HFFc6 (cell line): ENCODE measurements at places on chromosomes 3 and 15. TPM values are rescaled to one million over a fixed set of nuclear protein-coding genes. Genes with fewer than 3 reads are reported as not detected.

PIGX gene
- total RNA-seq = 19.2 to 27.9 TPM (median 24.1 TPM) in 3 replicates

LOXL1 gene
- 235 to 265 TPM (median 257 TPM) in 3 replicates for total RNA-seq

POU1F1 gene
- total RNA-seq = not detected in 2 replicates

TMCO5A gene
- total RNA-seq = not detected in 3 replicates

PAK6 gene
- total RNA-seq = not detected in 3 replicates

RPP14 gene
- total RNA-seq = 15.3 to 18.4 TPM (median 16.3 TPM) in 3 replicates

GRCh38 chr3:128803307-128803706, 76.1 kb upstream of the ACAD9 start:
- H3K27me3 ChIP-seq = no peaks in the 10 kb centered on the region; the same call in 1 of the 2 replicates
- 0 out of 2 replicates have a peak overlapping the region, but pooled peaks have one; percentile 15 for H3K4me3 ChIP-seq
- peaks cover 54% of the 10 kb centered on the region for H3K4me1 ChIP-seq

DNA sequence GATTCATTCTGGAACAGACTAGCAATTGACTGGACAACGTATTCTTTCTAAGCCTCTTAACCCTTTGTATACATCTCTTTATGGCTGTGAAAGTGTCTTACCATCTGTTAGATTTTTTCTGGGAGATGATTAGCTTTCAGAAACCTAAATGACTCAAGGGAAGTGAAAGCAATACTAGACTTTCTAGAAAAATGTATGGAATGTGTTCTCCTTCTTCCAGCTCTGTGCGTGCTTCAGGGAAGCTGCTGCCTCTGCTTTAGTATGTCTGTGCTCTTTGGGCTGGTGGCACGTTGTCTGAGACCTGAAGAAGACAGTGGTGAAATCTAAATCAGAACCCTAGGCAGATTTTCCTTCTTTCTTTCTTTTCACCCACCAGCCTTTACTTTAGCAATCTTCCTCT, 89.5 kb downstream of the ITPR1 start:
- peaks cover 6% of the 10 kb centered on the region for H3K27me3 ChIP-seq
- no peaks in the 10 kb centered on the region for H3K36me3 ChIP-seq
- DNase-seq = no peak
- peak overlapping the region; percentile 69 for H3K4me3 ChIP-seq
- peak overlapping the region; percentile 62 for H3K27ac ChIP-seq

DNA sequence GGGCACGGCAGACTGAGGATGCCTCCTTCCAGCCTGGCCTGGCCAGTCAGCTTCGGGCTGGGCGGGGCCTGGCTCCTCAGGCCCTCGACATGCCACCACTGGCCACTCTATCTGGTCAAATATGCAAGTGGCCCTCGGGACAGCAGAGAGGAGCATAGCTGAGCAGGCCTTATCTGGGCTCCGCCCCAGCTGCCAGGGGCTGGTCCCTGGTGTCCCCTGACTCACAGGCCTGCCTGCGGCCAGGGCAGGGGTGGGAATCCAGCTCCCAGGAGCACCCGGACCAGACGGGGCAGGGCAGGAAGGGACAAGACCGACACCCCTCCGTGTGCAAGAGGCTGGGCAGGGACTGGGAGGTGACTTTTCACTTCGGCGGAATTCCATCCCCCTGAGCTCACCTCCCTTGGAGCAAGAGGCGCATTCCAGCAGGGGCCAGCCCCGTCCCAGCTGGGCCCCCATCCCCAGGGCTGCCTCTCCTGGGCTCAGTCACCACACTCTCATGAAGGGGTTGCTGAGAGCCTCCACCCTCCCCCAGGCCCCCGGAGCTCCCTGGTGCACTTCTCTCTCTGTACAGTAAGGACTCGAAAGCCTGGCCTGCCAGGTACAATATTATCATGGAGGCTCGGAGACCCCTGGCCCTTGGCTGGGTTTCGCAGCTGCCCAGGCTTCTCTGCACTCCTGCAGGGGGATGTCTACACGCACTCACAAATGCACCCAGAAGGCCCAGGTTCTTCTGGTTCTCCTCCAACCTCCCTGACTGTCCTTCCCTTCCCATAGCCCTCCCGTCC, 29.5 kb downstream of the WNT7A start:
- no peaks in the 10 kb centered on the region for H3K36me3 ChIP-seq
- H3K4me3 ChIP-seq = no peak overlapping the region
- H3K4me1 ChIP-seq = no peaks in the 10 kb centered on the region
- peaks cover 7% of the 10 kb centered on the region for H3K27me3 ChIP-seq

DNA sequence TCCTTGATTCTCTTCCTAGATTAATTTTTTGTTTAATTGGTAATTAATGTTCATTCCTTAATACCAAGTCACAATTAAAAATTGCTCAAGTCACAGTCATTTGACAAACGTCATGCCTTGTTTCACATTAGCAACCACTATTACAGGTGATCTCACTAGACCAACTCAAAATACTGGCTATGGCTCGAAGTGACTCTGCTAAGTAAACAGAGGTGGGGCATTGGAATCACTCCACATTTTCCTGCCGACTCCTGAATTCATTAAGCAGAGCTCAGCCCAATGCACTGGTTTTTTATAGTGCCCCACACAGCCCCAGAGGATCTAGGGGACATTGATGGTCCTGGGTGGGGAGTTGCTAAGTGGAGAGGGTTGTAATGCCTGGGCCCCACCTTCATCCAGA, 201.2 kb upstream of the NSMCE3 start:
- no peaks in the 10 kb centered on the region for H3K4me1 ChIP-seq
- peaks cover 11% of the 10 kb centered on the region for H3K27me3 ChIP-seq
- no peak overlapping the region for H3K4me3 ChIP-seq
- no peak overlapping the region for H3K27ac ChIP-seq
- no peaks in the 10 kb centered on the region for H3K36me3 ChIP-seq

- H3K27me3 ChIP-seq = peaks cover 8% of the 10 kb centered on the region
- DNase-seq = peak; percentile 60
Measured at GRCh38 chr15:51162865-51163762, 68.4 kb upstream of the TNFAIP8L3 start.

GRCh38 chr3:177050501-177051237, 146.6 kb downstream of the TBL1XR1 start:
- peaks cover 2% of the 10 kb centered on the region; the same call in 1 of the 2 replicates for H3K27me3 ChIP-seq
- no peaks in the 10 kb centered on the region; the same call in none of the 2 replicates for H3K4me1 ChIP-seq
- DNase-seq = peak; percentile 42
- no peak overlapping the region for H3K27ac ChIP-seq

GRCh38 chr3:124372775-124373174, 357.5 kb upstream of the UMPS start:
- H3K36me3 ChIP-seq = no peaks in the 10 kb centered on the region
- no peak overlapping the region for H3K27ac ChIP-seq
- no peak for DNase-seq
- no peak overlapping the region for H3K4me3 ChIP-seq
- peaks cover 13% of the 10 kb centered on the region for H3K27me3 ChIP-seq

DNA sequence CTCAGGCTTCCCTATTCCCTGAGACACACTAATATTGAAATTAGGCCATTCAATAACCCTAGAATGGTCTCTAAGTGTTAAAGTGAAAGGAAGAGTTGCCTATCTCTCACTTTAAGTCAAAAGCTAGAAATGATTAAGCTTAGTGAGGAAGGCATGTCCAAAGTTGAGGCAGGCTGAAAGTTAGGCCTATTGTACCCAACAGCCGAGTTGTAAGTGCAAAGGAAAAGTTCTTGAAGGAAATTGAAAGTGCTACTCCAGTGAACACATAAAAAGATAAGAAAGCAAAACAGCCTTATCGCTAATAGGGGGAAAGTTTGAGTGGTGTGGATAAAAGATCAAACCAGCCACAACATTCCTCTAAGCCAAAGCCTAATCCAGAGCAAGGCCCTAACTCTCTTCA, 117.9 kb upstream of the SPATA12 start:
- no peak overlapping the region for H3K27ac ChIP-seq
- H3K4me3 ChIP-seq = no peak overlapping the region
- H3K27me3 ChIP-seq = peaks cover 16% of the 10 kb centered on the region

DNA sequence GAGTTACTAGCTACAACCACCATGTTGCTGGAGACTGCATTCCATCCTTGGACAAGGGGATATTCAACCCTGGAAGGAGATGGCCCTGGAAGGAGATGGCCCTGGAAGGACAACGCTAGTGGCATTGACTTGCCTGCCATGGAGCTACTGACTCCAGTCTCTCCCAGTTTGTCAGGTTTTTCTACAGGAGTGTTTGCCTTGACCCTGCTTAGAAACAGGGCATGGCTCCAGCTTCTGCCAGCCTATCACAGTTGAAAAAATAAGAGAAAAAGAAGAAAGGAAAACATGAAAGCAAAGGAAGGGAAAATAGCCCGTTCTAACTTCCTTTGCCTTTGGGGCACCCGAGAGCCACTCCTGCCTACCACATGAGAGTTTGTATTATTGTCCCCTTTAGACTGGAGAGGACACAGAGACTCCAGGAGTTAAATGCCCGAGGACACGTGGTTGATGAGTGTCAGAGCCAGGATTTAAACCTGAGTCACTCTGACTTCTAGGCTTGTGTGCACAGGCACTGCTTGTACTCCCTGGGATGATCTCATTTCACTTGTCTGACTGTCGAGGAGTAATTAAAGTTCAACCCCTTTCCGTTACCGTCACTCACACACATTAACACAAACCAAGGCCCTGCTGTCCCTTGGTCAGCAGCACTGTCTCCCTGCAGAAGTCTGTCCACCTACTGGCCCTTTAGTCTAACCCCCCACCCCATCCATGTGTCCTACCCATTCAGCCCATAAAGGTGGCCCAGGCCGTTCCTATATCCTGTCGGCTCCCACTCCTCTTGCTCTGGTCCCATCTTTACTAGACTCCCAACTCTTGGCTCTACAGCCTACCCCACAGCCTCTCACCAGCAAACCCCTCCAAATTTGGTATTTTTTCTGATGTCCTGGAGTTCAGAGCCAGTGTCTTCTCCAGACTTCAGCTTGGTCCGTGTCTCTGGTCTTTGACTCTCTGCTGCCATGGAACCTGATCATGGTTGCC, 46.1 kb downstream of the C2CD4A start:
- H3K27ac ChIP-seq = peak overlapping the region; percentile 83
- H3K4me3 ChIP-seq = no peak overlapping the region; the same call in 1 of the 2 replicates
- DNase-seq = peak; percentile 89
- peaks cover 40% of the 10 kb centered on the region for H3K4me1 ChIP-seq

DNA sequence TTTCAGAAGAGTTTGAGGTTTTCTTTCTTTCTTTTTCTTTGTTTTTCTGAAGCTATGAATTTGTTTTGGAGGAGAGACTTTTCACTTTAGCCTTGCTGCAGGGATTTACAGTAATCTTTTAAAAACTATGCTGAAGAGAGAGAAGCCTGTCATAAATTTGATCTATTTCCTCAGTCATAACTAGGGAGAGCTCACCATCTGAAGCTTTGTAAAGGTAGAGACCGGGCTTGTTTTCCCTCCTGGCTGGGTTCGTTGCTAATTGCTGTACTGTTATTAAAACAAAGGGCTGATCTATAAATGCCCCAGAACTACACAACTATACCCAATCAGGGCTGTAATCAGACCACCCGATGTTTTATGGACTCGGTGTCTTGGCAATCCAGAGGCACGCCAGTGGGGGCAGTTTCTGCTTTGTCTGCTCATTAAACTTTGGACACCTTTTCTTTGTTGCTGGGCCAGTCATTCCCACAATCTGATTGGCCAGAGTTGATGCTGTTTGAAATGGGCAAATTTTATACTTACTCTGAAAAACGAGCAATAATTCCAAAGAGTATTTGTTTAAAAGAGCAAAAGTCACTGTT, 164.3 kb downstream of the CACNA1D start:
- no peaks in the 10 kb centered on the region for H3K36me3 ChIP-seq
- peaks cover 4% of the 10 kb centered on the region; the same call in 1 of the 2 replicates for H3K27me3 ChIP-seq
- no peak for DNase-seq
- H3K4me1 ChIP-seq = no peaks in the 10 kb centered on the region
- no peak overlapping the region for H3K4me3 ChIP-seq

DNA sequence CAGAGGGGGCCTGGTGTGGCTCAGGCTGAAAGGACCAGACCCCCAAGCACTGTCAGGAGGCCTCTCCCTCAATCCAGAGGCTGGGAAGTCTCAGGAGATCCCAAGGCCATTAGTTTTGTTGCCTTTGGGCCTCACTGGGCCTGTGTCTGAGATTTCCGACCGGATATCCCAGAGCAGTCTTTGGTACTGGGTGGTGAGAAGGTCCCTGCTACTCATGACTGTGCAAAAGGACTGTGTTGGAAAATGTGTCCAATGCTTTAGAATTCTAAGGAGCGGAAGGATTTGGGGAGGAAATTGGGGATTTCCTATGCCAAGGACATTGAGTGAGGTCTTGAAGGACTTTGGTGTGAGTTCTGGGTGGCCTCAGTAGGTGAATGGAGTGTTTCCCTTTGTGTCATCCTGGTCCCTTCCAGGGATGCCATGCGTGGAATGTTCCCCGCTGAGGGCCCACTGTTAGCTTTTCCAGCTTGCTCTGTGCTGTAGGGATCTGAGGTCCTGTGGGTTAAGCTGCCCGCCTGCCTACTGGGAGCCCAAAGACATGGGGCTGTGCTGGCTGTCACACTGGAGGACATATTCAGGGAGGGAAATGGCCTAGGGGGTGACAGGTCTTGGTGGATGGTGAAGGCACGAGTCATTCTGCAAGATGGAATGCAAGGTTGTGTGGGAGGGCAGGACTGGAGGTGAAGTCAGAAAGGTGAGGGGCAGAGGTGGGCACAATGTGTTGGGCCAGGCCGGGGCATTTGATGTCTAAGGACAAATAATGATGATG, 16.4 kb downstream of the SMAD6 start:
- peaks cover 6% of the 10 kb centered on the region; the same call in 1 of the 2 replicates for H3K27me3 ChIP-seq
- no peak for DNase-seq
- H3K4me1 ChIP-seq = peaks cover 75% of the 10 kb centered on the region
- H3K4me3 ChIP-seq = no peak overlapping the region
- no peak overlapping the region for H3K27ac ChIP-seq

DNA sequence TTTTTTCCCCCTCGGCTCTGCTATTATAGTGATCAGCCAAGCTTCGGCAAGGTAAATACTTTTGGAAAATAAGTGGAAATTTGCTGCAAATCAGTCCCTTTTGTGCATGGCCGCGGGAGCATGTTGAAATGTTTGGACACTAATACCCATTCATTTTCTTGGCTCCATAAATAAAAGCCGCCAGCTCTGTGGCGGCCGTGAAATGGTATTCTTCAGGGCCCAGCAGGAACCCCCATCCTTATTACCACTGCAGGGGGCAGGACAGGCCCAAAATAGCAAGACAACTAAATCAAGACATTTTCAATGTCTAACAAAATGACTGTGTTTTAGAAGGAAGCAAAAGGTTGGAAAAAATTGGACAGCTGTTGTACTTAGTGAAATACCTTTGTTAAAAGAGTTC, 362.3 kb downstream of the NR2F2 start:
- DNase-seq = no peak
- no peaks in the 10 kb centered on the region for H3K36me3 ChIP-seq
- no peak overlapping the region for H3K27ac ChIP-seq
- H3K27me3 ChIP-seq = no peaks in the 10 kb centered on the region
- no peaks in the 10 kb centered on the region for H3K4me1 ChIP-seq
- no peak overlapping the region for H3K4me3 ChIP-seq

DNA sequence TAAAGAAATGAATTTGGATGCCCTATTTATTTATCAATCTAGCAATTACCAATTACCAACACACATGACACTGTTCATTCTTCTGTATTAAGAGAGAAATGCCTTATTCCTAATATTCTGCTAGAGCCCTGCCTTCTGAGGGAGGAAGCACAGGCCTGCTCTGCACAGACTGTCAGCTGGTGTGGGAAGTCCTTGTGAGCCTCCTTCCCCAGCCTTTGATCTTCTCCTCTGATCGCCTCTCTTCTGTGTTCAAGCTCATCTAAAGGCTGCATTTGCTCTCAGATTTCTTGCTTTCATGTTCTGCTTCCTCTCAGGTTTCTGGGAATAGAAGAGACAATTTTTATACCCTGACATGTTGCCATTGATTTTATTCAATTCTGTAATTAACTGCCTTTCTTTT, 290.6 kb upstream of the UMPS start:
- H3K36me3 ChIP-seq = no peaks in the 10 kb centered on the region
- H3K27me3 ChIP-seq = peaks cover 12% of the 10 kb centered on the region
- H3K27ac ChIP-seq = no peak overlapping the region
- no peak overlapping the region for H3K4me3 ChIP-seq
- H3K4me1 ChIP-seq = no peaks in the 10 kb centered on the region

- H3K27me3 ChIP-seq = no peaks in the 10 kb centered on the region
- H3K4me3 ChIP-seq = no peak overlapping the region
- no peaks in the 10 kb centered on the region for H3K4me1 ChIP-seq
- no peak overlapping the region for H3K27ac ChIP-seq
Measured at GRCh38 chr3:142013326-142013980, 135.9 kb downstream of the TFDP2 start.
